Progenitor cell of endocrine pancreas (in vitro differentiated cells): ENCODE measurements at places on chromosomes 12 and 14.

DNA sequence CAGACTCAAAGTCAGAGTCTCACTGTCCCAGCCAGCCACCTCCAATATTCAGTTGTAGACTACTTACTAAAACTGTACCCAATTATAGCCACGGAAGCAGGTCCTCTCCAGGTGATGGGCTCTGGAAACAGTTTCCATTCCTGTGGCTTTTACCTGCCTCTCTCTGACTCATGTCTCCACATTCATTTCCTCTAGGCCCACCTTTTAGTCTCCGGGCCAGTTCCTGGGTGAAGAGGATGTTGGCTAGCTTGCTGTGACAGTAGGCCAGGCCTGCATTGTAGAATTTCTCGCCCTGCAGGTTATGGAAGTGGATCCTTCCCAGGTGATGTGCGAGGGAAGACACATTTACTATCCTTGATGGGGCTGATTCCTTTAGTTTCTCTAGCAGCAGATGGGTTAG, 5.6 kb downstream of the RDH11 start:
- no peak for DNase-seq

- DNase-seq = no peak
Measured at GRCh38 chr14:90551733-90552464, 155.1 kb downstream of the CALM1 start.

- no peak for DNase-seq
Measured at GRCh38 chr12:45974883-45975282, 15.5 kb downstream of the SCAF11 start.

DNA sequence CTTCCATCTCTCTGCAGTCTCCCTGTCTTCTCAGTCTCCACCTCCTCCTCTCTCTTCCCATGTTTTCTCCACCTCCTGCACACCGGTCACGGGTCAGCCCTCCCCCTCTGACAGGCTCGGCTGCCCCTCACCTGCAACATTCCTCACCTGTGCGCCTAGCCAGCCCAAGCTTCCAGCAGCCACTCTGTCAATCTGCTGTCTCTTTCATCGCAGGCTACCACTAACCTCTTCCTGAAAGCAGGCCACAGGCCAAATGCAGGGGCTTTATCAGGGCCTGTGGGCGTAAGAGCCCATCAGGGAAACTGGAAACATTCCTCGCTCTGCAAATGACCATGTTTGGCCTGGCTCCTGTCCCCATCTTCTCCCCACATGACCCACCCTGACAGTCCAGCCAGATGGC, 34.5 kb downstream of the CMKLR1 start:
- peak; percentile 19 for DNase-seq

DNA sequence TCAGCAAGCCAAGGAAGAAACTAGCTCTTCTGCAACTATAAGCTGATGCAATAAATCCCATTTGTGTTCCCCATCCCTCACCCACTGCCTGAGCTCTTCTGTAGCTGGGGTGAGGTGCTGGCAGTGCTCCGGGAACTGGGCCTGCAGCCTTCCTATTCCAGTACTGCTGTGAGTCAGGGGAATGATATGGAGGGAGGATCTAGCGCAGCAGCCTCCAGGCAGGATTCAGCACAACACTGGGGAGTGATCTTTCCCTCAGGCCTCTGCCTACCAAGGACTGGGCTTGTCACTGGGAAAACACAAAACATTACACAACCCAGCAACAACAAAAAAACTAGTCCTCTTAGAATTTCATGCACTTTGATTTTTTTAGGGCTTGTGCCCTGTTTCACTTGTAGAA, 58.7 kb downstream of the ST8SIA1 start:
- DNase-seq = no peak
